Inflammatory macrophage treated with lipopolysaccharide for 4 hours (primary cell): ENCODE measurements at places on chromosomes 2 and 18.

- DNase-seq = no peak
Measured at GRCh38 chr18:27242392-27243047, 57.4 kb upstream of the CHST9 start.

DNA sequence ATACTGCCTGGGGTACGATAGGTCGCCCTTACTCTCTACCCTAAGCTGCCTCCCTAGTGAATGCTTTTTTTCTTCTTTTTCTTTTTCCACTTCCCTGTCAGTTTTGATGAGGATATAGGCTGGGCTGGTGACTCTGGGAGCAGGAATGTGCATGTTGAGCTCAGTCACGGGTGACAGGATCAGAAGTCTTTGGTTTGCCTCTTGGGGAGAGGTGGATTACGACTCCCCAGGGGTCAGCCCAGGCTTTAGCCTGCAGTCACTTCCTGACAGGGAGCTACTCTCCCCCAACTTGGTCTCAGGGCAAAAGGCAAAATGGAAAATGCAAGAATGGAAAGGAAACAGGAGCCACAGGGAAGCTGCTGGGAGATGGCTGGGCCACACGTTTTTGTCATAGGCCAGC, 57.3 kb downstream of the THNSL2 start:
- DNase-seq = no peak

- DNase-seq = no peak
Measured at GRCh38 chr2:45220227-45220626, 211.0 kb upstream of the SIX2 start.

DNA sequence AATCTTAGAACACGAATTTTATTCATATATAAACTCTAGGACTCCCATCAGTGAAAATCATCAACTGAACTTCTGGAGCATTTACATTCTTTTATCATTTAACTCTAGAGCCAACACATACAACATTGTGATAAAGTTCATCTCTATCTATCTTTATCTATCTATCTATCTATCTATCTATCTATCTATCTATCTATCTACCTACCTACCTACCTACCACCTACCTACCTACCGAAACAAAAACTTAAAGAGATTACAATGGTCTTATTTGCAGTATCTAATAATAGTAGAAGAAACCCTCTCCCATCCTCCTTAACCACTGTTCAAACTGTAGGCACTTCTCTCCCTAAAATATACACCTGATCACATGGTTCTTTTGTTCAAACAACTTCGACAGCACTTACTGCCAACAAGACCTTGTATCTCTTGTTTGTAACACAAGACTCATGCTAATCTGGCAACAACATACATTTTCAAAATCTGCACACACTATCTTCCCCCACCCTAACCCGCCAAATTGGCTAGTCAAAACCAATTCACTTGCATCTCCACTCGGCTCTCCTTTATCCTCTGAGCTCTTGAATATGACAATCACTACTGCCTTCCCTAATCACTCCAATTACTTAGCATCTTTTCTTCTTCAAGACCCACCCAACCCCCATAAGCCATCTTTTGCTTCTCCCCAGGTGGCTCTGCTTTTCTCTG, 69.0 kb downstream of the GORASP2 start:
- DNase-seq = no peak

DNA sequence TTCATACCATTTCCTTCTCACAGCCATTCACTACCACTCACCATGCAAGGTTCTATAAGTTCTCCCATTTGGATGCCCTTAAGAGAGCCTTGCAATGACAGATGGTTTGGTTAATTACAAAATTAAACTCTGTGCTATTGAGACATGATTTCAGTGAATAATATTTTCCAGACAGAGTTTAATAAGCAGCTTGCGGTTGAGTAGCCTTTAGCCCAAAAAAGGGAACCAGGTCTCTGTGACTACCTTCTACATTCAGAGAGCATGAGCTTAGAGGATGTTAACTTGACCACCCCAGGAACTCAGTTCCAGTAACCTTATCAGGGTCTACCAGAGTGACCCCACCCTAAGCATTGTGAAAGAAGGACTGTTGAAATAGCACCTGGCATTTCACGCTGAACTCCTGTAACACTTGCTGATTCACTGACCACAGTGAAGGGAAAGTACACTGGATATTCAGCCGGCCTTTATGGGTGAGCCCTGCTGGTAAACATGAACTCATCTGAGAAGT, 1173.1 kb upstream of the ZEB2 start:
- peak; percentile 94 for DNase-seq

GRCh38 chr2:39733070-39733674, 45.9 kb downstream of the THUMPD2 start:
- peak; percentile 53 for DNase-seq

- no peak for DNase-seq
Measured at GRCh38 chr18:49708662-49709346, 104.5 kb downstream of the ACAA2 start.

DNA sequence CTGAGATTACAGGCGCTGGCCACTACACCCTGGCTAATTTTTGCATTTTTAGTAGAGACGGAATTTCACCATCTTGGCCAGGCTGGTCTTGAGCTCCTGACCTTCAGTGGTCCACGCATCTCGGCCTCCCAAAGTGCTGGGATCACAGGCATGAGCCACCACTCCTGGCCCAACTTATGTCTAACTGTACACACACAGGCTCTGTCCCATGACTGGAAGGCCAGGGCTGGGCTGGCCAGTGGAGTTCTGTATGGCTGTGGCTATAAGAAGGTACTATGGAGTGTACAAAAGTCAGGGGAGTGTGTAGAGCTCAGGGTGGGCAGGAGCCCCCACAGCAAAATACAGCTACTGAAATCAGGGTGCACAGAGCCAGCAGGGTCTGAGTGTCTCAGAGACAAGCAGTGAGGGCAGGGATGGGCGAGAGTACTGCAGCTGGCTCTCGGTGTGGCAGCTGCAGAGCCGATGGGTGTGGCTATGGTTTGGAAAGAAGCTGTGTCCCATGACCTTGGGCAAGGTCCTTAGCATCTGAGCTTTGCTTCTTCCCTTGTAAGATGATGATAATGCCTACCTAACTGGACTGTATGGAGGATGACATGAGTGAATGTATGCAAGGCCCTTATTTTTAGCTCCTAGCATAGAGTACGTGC, 10.4 kb upstream of the MSGN1 start:
- DNase-seq = peak; percentile 52

GRCh38 chr2:170163411-170164065, 14.4 kb upstream of the MYO3B start:
- DNase-seq = no peak

GRCh38 chr2:27380626-27381545, at the start of gene ZNF513:
TSS of gene ZNF513 (minus strand) at chr2:27380734. CDS start at chr2:27380526, 208 bp downstream.
- peak; percentile 97 for DNase-seq

DNA sequence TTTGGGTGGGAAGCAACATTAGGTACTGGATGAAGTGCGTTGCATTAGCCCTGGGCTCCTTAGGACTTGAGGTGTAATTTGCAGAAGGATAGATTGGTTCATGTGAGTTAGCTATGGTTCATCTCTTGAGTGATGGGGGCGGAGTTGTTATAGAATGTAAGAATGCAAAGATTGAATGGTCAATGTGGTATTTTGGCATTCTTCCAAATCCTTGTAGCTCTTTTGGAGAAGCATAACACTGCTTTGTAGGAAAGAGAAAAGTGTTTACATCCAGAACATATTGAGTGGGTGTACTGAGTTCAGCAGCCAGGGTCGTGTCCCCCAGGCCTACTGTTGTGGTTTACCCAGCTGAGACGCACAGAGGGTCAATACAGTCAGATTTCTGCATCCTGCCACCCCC, 173.5 kb downstream of the FMNL2 start:
- DNase-seq = peak; percentile 16

DNA sequence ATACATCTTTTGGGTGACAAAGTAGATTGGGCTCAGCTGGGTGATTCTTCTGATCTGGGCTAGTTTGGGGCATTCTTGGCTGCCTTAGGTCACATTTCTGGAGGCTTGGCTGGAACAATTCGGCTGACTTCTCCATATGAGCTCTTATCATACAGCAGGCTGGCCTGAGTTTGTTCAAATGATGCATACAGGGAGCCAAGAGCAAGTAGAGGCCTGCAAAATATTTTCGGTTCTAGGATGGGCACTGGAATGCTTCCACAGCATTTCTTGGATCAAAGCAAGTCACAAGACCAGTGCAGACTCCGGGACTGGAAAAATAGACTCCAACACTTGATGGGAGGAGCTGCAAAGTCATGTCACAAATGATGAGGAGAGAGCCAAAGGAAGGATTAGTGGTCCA, 98.4 kb downstream of the SCG2 start:
- DNase-seq = no peak

- DNase-seq = no peak
Measured at GRCh38 chr2:13103778-13104493, 387.2 kb downstream of the TRIB2 start.

GRCh38 chr2:64460330-64460729, 6.4 kb downstream of the LGALSL start:
- DNase-seq = no peak

- DNase-seq = no peak
Measured at GRCh38 chr2:221073326-221074049, 498.6 kb downstream of the EPHA4 start.

DNA sequence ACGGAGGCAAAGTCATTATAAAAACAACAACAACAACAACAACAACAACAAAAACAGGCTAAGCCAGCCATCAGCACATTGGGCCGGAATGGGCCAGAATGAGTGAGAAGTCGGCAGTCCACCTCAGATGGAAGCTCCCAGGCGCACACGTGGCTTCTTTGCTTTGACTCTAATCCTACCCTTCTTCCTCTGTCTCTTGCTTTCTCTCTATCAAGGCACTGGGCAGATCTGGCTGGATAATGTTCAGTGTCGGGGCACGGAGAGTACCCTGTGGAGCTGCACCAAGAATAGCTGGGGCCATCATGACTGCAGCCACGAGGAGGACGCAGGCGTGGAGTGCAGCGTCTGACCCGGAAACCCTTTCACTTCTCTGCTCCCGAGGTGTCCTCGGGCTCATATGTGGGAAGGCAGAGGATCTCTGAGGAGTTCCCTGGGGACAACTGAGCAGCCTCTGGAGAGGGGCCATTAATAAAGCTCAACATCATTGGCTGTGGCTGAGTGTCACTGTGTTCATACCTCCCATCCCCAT, 52.2 kb downstream of the MARCO start:
- no peak for DNase-seq
